Brain (organoid and tissue), 16 donors: ENCODE measurements at places on chromosomes 3 and 15. TPM values are rescaled to one million over a fixed set of nuclear protein-coding genes. Genes with fewer than 3 reads are reported as not detected.

SLC25A20 gene
- 11.0 TPM for polyA plus RNA-seq

SMC4 gene
- polyA plus RNA-seq: 16.0 TPM

LRRC2 gene
- polyA plus RNA-seq: 0.27 TPM

LXN gene
- polyA plus RNA-seq: 2.1 TPM

SNX33 gene
- 4.3 TPM for polyA plus RNA-seq

SCG5 gene
- polyA plus RNA-seq: 151 TPM

SH2D7 gene
- not detected for polyA plus RNA-seq

ZIC1 gene
- polyA plus RNA-seq: 13.4 TPM

PLOD2 gene
- polyA plus RNA-seq: 1.7 TPM

SMCO1 gene
- polyA plus RNA-seq: not detected

AMIGO3 gene
- 2.0 TPM for polyA plus RNA-seq

LSAMP gene
- polyA plus RNA-seq: 21.4 TPM

GRM2 gene
- polyA plus RNA-seq: 10.5 TPM

FBN1 gene
- 5.1 TPM for polyA plus RNA-seq

SNX22 gene
- polyA plus RNA-seq: 13.4 TPM

CHMP2B gene
- 22.9 TPM for polyA plus RNA-seq

CHRNA7 gene
- 1.8 TPM for polyA plus RNA-seq

AADACL2 gene
- not detected for polyA plus RNA-seq

WDR93 gene
- 0.32 TPM for polyA plus RNA-seq

MESP2 gene
- 1.6 TPM for polyA plus RNA-seq

ANKUB1 gene
- not detected for polyA plus RNA-seq

PRSS50 gene
- not detected for polyA plus RNA-seq

STRA6 gene
- polyA plus RNA-seq: 1.1 TPM

CPEB1 gene
- 13.5 TPM for polyA plus RNA-seq

ABCF3 gene
- 44.2 TPM for polyA plus RNA-seq

CACNA1D gene
- 2.8 TPM for polyA plus RNA-seq

PLS1 gene
- 16.2 TPM for polyA plus RNA-seq

LEKR1 gene
- 0.48 TPM for polyA plus RNA-seq

CCK gene
- polyA plus RNA-seq: 71.6 TPM

BAHD1 gene
- 22.4 TPM for polyA plus RNA-seq

GABRA5 gene
- 12.5 TPM for polyA plus RNA-seq

TPRG1 gene
- not detected for polyA plus RNA-seq

CFAP91 gene
- 2.1 TPM for polyA plus RNA-seq

PAQR5 gene
- 1.1 TPM for polyA plus RNA-seq
